Stimulated activated naive B cell treated with anti-CD40 and anti-IgM and Interleukin-4, amounts not matched to agents 10 μg/mL and 1 μg/mL and 100 μg/mL, for 72 hours (primary cell): ENCODE measurements at places on chromosomes 16 and 17.

DNA sequence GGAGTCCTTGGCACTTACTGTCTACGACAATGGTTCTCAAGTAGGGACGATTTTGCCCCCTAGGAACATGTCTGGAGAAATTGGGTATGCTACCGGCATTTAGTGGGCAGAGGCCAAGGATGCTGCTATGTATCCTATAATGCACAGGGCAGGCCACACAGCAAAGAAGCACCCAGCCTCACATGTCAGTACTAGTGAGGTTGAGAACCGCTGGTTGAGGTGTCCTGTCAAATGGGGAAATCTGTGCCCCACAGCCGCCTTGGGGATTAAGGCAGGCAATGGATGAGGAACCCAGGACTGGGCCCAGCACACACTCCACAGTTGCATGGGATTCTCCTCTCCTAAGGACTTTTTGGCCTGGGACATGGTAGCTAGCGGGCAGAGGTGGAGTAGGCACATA is 86.7 kb upstream of the TOB1 start:
- no peak for DNase-seq

DNA sequence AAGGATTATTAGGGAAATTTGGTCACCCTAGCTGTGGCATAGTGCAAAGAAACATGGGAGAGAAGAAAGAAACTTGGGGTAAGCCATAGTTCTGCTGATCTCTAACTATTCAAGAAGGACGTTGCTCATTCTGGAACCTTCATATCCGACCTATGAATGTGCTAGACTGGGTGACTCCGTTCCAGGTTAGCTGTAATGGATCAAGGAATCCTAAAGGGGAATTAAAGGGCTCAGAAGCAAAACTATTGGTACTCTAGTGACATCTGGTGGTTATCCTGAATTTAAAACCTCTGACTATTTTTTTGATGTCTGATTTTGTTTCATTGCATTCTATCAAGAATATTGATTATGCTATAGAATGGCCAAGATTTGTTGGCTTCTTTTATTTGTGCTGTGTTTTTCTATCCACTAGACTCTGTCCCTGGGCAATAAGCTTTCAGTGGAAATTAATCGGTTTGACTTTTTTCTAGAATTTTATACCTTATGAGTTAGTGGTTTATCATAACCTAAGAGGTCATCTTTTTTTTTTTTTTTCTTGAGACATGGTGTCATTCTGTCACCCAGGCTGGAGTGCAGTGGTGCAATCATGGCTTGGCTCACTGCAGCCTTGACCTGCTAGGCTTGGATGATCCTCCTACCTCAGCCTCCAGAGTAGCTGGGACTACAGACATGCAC is 19.5 kb downstream of the PCTP start:
- no peak for DNase-seq

DNA sequence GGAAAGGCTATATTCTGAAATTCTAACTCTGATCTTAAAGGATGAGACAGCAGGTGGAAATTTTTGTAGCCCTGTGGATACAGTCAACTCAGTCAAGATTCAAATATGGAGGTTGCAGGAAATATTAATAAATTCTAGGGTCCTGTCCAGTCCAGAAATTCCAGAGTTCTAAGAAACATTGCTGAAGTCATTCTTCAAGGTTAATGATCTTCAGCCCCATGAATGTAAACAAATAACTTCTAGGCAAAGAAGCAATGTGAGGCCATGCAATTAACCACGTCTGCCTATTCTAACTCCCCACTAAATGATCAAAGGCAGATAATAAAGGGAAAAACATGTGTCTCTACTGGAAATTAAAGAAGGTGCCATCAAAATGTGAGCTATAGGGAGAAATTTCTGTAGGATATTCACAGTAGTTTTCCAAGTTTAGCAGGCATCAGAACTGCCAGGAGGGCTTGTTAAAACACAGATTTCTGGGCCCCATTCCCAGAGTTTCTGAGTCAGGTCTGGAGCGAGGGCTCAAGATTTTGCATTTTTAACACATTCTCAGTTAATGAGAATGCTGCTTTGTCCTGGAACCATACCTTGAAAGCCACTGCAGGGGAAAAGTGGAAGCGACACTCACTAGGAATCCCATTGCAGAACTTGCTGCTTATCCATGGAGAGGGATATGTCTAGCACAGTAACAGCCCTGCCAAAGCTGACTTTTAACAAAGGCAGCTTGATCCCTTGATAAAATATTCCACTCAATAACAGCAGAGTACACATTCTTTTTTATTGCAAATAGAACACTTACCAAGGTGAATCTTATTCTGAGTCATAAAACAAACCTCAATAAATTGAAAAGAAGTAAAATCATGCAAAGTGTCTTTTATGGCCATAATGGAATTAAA is 61.8 kb downstream of the DNAH3 start:
- DNase-seq: no peak

- DNase-seq: no peak
Observed at GRCh38 chr17:67548693-67549092, 169.0 kb upstream of the NOL11 start.

DNA sequence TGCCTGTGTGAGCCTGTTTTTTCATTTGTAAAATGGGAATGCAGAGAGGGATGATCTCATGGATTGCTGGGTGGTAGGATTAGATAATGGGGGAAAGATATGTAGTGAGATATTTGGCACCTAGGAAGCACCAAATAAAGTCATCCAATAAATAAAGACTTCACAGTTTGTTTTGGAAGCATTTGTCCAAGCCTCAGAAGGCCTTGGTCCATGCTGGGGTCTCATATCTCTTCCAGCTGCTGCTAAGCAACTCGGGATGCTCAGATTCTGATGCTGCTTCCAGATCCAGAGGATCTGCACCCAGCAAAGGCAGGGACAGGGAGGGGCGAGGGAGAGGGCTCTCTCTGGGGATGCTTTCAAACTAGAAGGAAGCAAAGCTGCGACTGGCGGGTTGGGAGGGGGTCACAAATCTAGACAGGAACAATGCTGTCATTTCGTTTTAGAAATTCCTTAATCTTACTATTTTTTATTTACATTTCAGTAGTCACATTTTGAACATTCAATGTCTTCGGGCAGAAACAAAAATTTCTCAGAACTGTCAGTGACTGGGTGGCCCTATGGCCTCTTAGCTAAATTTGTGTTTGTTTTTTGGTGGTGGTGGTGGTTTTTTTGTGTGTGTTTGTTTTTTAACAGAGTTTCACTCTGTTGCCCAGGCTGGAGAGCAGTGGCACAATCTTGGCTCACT is 114.9 kb upstream of the CDH5 start:
- no peak for DNase-seq

DNA sequence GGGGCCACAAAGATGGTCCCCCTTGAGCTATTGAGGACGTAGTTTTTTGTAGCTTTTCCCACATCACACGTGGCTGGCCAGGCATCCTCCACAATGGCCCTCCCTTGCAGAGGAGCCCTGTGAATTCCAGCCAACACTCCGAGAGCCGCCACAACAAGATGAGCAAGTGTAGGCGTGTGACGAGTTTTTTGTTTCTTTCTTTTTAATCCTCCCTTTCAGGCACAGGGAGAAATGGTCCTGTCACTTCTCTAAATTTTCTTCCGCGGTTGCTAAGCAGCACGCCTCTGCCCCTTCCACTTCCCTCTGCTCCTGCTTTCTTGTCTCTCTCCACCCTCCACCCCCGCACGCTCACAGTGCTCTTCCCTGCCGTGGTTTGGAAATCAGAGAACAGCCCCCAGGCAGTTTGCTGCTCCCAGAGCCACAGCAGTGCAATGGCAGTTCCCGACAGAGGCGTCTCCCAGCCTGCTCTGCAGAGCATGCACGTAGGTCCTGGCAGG is 68.0 kb upstream of the MRTFB start:
- peak; percentile 21 for DNase-seq

DNA sequence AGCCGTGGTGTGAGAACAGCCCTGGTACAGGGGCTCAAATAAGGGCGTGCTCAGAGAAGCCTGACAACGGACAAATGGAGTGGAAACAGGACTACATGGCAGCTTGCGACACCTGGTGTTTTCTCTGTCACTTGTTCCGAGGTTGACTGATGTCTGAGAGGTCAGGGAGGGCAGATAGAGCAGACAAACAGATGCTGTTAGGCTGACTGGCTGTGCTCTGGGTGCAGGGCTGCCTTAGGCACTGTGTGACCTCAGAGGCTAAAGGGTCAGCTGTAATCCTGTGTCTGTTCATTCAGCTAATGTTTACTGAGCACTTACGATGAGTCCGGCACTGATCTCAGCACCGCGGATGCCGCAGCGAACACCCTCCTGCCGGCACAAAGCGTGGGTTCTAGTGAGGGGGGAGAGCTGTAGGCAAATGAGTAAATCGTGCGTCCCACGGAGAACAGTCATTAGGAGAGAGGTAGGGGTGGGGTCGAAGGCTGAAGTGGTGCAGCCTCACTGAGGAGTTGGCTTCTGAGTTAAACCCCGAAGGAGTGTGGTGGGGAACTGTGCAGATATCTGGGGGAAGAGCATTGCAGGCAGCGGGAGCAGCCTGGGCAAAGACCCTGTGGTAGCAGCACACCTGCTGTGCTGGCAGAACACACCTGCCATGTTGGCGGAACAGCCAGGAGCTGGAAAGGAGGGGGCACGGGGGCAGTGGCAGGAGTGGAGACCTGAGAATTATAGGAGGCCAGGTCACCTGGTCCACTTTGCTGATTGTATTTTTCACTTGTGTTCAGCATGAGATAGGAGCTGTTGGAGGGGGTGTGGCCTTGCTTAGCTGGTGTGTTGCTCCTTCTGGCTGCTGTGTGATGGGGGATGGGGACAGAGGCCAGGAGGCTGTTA is 35.0 kb downstream of the GPT2 start:
- peak; percentile 51 for DNase-seq

DNA sequence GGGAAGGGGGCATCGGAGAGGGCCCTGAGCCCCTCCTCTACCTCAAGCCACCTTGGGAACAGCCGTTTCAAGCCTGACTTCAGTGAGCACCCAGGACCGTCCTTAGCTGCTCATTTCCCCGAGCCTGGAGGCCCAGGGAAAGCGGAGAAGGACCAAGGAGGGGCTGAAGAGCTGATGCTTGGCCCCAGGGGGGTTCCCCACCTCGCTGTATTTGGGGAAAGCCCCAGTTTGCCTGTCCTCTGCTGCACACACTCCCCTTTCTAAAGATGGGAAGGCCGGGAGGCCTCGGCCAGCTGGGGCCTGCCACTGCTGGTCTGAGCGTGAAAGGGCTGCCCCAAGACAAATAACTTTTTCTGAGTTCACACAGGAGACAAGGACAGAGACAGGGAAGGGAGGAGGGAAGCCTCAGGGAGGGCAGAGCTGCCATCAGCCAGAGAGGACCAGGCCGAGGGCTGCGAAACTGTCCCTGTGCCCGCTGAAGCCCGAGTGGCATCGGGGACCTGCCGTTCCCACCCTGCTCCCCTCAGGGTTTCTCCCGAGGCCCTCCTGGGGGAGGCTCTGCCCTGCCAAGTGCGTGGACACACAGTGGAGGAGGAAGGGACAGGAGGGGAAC is 11.6 kb downstream of the ZACN start:
- no peak for DNase-seq

- DNase-seq: no peak
Observed at GRCh38 chr17:5607946-5608345, 23.6 kb upstream of the NLRP1 start.

- no peak for DNase-seq
Observed at GRCh38 chr16:89354325-89354724, 136.0 kb downstream of the ANKRD11 start.

DNA sequence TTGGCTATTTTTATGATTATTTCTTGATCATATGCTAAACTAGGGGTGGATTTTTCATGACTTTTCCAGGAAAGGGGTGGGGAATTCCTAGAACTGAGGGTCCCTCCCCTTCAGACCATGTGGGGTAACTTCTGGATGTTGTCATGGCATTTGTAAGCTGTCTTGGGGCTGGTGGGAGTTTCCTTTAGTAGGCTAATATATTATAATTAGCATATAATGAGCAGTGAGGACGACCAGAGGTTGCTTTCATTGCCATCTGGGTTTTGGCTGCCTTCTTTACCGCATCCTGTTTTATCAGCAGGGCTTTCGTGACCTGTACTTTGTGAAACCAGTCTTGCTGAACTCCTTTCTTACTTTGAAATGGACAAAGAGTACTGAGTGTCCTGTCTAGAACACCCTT is 40.4 kb upstream of the ABCA5 start:
- DNase-seq: peak; percentile 4

DNA sequence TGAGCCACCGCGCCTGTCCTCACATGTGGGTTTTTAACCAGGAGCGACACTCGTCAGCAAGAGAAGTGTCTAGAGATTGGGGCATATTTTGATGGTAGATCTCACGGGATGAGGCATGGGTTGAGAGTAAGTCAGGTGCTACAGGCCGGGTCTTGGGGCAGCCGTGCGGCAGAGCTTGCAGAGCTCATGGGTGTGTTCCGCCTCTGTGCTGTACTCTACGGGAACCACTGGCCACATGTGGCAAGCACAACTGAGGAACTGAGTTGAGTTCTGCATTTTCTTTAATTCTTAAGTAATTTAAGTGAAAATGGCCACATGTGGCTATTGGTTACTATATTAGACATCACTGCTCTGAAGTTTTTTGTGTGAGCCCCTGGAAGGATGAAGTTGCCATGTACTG is 9.6 kb downstream of the CLUAP1 start:
- no peak for DNase-seq

GRCh38 chr16:85372627-85373372 is 240.3 kb upstream of the GSE1 start:
- no peak for DNase-seq
